ENCODE measurements at places on chromosomes 5 and 9. TPM values are rescaled to one million over a fixed set of nuclear protein-coding genes. Genes with fewer than 3 reads are reported as not detected.

DNA sequence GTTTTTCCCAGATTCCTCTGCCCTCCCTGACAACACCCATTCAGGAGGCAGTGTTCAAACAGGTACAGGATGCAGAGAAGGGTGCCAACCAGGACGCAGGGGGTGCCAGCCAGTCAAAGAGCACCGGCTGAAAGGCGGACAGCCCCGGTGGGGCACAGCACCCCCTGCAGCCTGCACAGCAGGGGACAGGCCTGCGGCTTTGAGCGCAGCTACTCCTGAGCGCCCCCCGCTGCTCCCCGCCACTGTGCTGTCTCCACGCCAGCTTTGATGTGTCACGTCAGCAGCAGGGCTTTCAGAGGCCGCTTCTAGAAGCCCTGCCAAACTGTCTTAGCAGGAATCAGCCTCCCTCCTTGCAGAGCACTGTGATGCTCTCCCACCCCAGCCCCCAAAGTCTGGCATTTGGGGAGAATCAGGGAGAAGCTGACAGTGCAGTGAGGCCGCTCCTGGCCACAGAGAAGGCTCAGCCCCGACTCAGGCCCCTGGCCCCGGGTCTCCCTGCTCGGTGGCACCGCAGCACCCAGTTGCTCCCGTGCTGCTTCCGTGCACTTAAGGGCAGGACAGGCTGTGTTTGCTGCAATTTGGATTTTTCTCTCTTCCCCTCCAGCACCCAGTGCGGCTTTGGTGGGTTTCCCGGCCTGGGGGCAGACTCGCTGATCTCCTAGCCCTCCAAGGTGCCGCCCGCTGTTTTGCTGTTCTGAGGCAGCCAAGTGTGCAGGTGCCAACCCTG lies 20.3 kb downstream of the AK8 start:
- no peak overlapping the region for H3K27ac ChIP-seq
- no peak overlapping the region for H3K4me3 ChIP-seq
- H3K36me3 ChIP-seq = no peaks in the 10 kb centered on the region
- no peaks in the 10 kb centered on the region for H3K27me3 ChIP-seq
- no peak for DNase-seq

The NME5 gene
- not detected for total RNA-seq

The TSLP gene
- not detected for total RNA-seq

DNA sequence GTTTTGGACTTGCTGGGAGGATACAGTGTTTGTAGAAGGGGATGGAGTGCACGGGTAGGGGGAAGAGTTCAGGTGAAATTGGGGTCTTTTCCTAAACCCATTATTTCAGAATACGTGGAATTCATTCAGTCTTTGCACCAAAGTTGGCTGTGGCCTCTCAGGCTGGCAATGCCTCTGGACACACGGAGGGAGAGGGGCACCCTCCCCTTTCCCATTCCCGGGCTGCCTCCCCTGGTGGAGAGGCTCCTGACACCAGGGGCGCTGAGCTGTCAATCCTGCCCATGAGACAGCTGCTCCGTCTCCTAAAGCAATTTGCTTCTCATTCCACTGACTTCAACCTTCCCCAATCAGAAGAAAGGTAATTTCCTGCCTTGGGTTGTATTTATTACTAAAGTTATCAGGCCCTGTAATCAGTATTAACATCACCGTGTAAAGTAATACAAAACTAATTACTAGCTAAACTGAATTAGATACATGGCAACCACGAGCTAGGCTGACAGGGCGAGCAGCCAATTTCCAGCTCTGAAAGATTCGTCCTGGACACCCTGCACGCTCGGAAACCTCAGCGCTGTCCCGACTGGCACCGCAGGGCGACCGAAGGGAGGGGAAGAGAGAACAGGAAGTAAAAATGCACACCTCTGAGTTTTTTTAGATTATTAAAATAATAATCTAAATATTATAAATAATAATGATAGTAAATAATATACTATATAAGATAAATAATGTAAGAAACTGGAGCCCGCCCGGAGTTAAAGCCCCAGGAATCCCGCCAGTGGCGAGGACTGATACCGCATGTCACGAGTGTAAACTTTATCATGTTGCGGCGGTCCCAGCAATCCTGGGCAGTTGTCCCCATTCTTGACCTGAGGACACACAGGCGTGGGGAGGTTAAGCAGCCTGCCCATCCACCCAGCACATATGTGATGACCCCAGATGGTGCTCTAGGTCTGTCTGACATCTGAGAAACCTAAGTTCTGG lies 6.9 kb upstream of the OLFM1 start:
- no peak for DNase-seq
- no peaks in the 10 kb centered on the region for H3K4me1 ChIP-seq
- no peak overlapping the region for H3K27ac ChIP-seq
- H3K4me3 ChIP-seq = no peak overlapping the region
- no peaks in the 10 kb centered on the region for H3K36me3 ChIP-seq

GRCh38 chr9:13524245-13524644 lies 244.8 kb upstream of the MPDZ start:
- H3K4me3 ChIP-seq = no peak overlapping the region
- no peaks in the 10 kb centered on the region for H3K4me1 ChIP-seq
- no peaks in the 10 kb centered on the region for H3K36me3 ChIP-seq
- H3K27ac ChIP-seq = no peak overlapping the region
- no peak for DNase-seq
